ENCODE measurements at places on chromosomes 1 and 21. TPM values are rescaled to one million over a fixed set of nuclear protein-coding genes. Genes with fewer than 3 reads are reported as not detected.

The CRYAA gene
- total RNA-seq, result not detected

GRCh38 chr1:187626056-187626455, 797.3 kb downstream of the PLA2G4A start:
- no peak overlapping the region for H3K4me3 ChIP-seq
- no peak overlapping the region for H3K27ac ChIP-seq
- H3K27me3 ChIP-seq, result no peaks in the 10 kb centered on the region
- no peaks in the 10 kb centered on the region for H3K4me1 ChIP-seq
- no peak for DNase-seq

The SEC22B gene
- 51.2 TPM for total RNA-seq

GRCh38 chr21:41460578-41461527, 34.8 kb downstream of the MX1 start:
- H3K4me1 ChIP-seq, result 0 out of 2 replicates have a peak, but pooled peaks cover 5% of the 10 kb centered on the region
- peak; percentile 46 for DNase-seq
- H3K27ac ChIP-seq, result no peak overlapping the region
- H3K4me3 ChIP-seq, result peak overlapping the region; percentile 49
- H3K36me3 ChIP-seq, result peaks cover 5% of the 10 kb centered on the region
- peaks cover 3% of the 10 kb centered on the region for H3K27me3 ChIP-seq

The OR2T27 gene
- not detected for total RNA-seq

The MPZ gene
- 0.51 TPM for total RNA-seq

GRCh38 chr21:39463308-39463707, 11.5 kb downstream of the SH3BGR start:
- H3K27ac ChIP-seq, result no peak overlapping the region
- no peaks in the 10 kb centered on the region for H3K4me1 ChIP-seq
- H3K27me3 ChIP-seq, result peaks cover 4% of the 10 kb centered on the region
- H3K4me3 ChIP-seq, result no peak overlapping the region
- DNase-seq, result no peak

- peak within 1 kb of the TSS; percentile 86 for H3K4me3 ChIP-seq
- H3K27me3 ChIP-seq, result peaks cover 8% of the 10 kb centered on the region
- peak within 1 kb of the TSS; percentile 6 for H3K27ac ChIP-seq
Measured at GRCh38 chr1:29235955-29236711, at the start of gene PTPRU. Gene PTPRU (plus strand): TSS chr1:29236522. CDS start chr1:29236645, 123 bp downstream.

GRCh38 chr1:31166462-31166861, 73.2 kb downstream of the NKAIN1 start:
- DNase-seq, result no peak
- H3K4me3 ChIP-seq, result no peak overlapping the region
- H3K27me3 ChIP-seq, result peaks cover 2% of the 10 kb centered on the region
- H3K36me3 ChIP-seq, result no peaks in the 10 kb centered on the region
- H3K27ac ChIP-seq, result no peak overlapping the region

Measured in HFFc6 (cell line).